Adipocyte (in vitro differentiated cells): ENCODE measurements at places on chromosomes 1 and 21.

- DNase-seq = no peak
Observed at GRCh38 chr1:113557187-113557586, 166.9 kb downstream of the MAGI3 start.

GRCh38 chr21:42107881-42108553 lies 36.9 kb downstream of the UMODL1 start:
- peak; percentile 75 for DNase-seq

GRCh38 chr1:230210981-230211336 lies 143.9 kb downstream of the GALNT2 start:
- DNase-seq = no peak

DNA sequence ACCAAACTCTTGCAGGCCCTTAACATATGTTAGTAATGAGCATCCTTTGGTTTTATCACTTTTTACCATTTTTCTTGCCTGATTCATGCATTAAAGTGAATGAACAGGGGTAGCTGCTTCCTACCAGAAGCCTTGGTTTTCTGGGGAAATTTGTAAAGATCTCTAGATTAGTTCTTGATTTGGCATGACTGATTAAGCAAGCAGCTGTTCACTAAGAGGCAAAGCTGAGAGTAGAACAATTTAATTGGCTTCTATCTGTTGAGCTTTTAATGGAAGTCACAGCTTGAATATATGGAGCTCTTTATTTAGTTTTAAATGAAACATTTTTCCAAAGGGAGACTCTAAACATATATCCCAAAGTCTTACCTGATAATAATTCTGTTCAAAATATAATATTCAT lies 23.6 kb downstream of the TLCD4 start:
- no peak for DNase-seq

GRCh38 chr1:208923456-208923855 lies 660.1 kb upstream of the CAMK1G start:
- no peak for DNase-seq

- DNase-seq = peak; percentile 35
Observed at GRCh38 chr1:187409341-187409740, 580.6 kb downstream of the PLA2G4A start.

DNA sequence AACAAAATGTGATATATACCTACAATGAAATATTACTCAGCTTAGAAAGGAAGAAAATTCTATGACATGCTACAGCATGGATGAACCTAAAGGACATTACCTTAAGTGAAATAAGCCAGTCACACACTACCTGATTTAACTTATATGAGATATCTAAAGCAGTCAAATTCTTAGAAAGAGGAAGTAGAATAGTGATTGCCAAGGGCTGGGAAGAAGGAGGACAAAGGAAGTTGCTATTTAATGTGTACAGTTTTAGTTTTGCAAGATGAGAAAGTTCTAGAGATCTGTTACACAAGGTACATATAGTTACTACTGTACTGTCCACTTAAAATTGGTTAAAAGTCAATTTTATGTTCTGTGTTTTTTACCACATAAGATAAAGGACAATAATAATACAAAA lies 87.5 kb upstream of the KCTD3 start:
- no peak for DNase-seq

- no peak for DNase-seq
Observed at GRCh38 chr21:46229133-46229922, 754 bp upstream of the LSS start.

DNA sequence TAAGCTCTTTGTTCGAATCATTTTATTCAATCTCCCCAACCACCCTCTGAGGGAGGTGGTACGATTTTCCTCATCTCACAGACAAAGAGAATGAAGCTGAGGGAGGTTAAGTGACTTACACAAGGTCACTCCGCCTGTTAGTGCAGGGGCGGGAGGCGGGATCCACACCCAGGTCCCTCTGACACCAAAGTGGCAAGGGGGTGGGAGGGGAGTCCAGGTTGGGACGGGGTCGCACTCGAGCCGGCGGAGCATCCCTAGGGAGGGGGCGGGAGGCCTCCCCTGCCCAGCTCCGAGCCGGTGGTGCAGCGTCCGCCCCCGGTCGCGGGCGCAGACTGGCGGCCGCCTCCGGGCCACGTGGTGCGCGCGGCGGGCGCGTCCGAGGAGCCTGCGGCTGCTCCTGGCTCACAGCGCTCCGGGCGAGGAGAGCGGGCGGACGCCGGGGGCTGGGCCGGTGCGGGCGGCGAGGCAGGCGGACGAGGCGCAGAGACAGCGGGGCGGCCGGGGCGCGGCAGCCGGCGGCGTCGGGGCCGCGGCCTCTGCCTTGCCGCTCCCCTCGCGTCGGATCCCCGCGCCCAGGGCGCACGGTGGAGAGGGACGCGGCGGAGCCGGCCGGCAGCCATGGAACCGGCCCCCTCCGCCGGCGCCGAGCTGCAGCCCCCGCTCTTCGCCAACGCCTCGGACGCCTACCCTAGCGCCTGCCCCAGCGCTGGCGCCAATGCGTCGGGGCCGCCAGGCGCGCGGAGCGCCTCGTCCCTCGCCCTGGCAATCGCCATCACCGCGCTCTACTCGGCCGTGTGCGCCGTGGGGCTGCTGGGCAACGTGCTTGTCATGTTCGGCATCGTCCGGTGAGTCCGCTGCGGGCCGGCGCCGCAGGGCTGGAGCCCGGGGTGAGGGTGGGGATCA lies at the start of gene OPRD1:
TSS of gene OPRD1 (plus strand) at position 405 of the 903 bp plus-strand sequence. CDS start at position 619, 214 bp downstream.
- DNase-seq = peak; percentile 14

DNA sequence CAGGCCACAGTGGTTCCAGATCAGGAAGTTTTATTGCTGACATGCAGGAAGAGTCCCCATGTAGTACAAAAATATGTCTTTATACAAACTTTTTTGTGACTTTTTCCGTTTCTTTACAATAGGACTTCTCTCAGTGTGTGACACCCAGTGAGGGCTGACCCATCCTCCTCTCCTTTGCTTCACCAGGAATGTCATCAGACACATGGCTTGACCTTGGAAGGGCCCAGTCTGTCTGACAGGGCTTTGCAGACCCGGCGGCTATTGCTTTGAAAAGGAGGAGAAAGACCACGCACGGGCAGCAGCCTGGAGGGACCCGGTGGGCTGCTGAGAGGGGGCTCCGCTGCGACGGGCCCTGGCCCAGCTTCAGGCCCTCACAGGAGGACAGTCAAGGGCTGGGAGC lies 16.2 kb upstream of the EVA1B start:
- no peak for DNase-seq

- peak; percentile 29 for DNase-seq
Observed at GRCh38 chr1:17826165-17826488, 71.0 kb downstream of the ACTL8 start.

GRCh38 chr1:153386500-153386901 lies 4.4 kb downstream of the S100A8 start:
- DNase-seq = no peak

- DNase-seq = peak; percentile 79
Observed at GRCh38 chr1:54850737-54851136, 36.3 kb downstream of the DHCR24 start.

- no peak for DNase-seq
Observed at GRCh38 chr1:63010913-63011660, 227.2 kb downstream of the ATG4C start.

DNA sequence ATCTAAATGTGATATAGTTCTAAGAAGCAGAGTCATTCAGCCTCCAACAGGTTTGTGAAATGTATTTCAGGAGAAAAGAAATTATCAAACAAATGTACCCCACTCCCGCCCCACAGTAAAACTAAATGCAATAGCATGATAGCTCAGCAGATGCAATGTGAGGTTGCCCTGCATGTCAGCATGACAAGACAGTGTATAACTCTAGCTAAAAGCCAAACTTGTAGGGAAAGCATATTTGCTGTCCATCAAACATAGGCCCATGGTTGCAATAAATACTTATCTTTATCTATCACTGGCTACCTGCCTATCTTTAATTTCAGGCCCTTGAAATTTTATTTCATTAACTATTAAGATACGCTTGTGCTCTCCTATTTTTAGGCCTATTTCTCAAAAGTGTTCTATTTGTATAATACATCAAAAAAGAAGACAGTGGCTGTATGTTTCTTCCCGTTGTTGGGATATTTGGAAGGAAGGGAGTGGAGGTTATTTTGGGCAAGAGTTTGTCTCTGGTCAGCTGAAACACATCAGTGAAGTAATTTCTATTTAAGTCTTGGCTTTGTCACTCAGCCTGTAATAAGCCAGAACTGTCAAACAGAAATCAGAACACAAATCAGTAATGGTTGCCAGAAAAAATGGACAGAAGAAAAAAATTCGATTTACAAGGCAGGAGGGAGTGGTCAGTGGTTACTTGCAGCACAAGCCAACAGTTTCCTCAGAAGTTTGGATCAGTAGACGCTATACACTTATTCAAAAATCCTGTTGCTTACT lies 307.4 kb upstream of the ADGRL2 start:
- DNase-seq = peak; percentile 24

DNA sequence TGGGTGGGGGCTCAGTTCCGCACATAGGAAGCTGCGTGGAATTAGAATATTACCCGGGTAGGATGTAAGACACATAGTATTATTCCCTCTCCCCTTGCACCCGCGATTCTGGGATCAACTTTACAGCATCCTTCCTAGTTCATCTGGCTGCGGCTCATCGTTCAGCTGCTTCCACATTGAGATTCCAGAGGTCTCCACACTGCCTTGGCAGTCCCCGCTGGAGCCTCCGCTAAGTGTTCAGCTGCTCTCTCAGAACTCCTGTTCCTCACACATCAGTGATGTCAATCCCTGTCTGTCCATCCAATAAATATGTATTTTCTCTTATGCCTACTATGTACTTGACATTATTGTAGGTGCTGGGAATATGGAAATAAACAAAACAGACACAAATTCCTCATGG lies 135.6 kb upstream of the SYT6 start:
- no peak for DNase-seq

DNA sequence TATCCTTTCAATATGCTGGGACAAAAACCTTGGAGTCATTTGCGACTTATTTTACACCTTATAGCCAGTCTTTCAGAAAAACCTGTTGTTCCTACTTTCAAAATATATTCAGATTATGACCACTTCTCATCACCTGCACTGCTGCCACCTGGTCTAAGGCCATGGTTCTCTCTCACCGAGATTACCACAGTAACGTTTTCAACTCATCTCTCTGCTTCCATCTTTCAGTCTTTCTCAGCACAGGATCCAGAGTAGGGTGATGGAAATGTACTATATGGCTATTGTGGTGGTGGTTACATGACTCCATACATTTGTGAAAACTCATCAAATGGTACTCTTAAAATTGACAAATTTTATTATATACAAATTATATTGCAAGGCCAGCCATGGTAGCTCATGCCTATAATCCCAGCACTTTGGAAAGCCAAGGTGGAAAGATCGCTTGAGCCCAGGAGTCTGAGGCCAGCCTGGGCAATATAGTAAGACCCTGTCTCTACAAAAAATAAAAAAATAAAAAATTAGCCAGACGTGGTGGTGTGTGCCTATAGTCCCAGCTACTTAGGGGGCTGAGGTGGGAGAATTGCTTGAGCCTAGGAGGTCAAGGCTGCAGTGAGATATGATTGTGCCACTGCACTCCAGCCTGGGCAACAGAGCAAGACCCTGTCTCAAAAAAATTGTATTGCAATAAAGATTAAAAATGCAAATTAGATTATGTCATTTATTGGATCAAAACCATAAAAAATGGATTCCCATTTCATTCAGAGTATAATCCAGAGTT lies 120.9 kb upstream of the PPP2R5A start:
- DNase-seq = no peak

- peak; percentile 27 for DNase-seq
Observed at GRCh38 chr1:180975551-180975950, 47.1 kb downstream of the STX6 start.

- DNase-seq = peak; percentile 49
Observed at GRCh38 chr1:182351790-182352364, 39.7 kb downstream of the GLUL start.

GRCh38 chr1:113809670-113810602 lies 2.3 kb downstream of the RSBN1 start:
- DNase-seq = peak; percentile 47

- DNase-seq = no peak
Observed at GRCh38 chr21:37264808-37265207, 2.3 kb downstream of the VPS26C start.

- peak; percentile 79 for DNase-seq
Observed at GRCh38 chr1:147389532-147390184, 147.2 kb downstream of the CHD1L start.

DNA sequence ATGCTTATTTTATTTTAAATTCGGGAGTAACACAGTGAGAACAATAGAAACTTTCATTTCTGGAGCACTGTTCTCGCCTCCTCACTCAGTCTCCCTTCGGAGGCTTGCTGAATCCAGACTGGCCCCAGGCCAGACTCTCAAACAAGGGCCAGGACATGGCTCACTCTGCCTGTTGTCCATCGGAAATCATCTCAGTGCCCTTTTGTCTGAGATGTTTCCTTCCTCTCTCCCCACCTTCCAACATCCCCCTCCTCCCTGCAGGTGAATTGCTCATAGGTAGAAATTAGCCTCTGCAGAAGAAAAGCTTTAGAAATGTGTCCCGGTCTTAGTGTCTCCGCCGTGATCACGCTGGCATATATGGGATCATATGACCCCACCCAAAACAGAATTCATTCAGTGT lies 55.2 kb downstream of the ERG start:
- no peak for DNase-seq

DNA sequence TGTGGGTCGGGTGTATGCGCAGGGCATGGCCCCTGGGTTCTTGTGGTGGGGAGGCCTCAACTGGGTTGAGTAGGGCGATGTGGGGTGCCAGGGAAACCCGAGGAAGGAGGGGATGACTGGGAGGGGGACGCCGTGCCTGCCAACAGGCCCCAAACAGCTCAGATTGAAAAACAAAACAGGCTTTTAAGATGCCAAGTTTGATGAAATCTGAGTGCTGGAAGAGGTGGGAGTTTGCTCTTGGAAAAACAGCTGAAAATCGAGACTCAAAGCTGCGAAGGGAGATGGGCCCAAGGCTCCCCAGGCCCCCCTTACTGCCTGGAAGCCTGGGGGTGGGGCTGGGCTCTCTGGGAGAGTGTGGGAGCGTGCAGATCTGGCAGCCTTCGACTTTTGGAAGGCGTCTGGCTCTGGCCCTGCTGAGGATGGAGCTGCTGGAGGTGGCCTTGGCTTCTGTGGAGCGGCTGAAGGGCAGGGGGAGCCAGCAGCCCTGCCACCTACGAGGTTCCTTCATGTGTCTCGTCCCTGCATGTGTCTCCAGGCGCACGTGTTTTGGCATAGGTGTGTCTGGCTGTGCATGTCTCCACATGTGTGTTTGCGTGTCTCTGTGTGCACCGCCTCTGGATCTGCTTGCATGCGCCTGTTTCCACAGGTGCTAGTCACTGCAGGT lies 33.3 kb downstream of the PTPRF start:
- no peak for DNase-seq

DNA sequence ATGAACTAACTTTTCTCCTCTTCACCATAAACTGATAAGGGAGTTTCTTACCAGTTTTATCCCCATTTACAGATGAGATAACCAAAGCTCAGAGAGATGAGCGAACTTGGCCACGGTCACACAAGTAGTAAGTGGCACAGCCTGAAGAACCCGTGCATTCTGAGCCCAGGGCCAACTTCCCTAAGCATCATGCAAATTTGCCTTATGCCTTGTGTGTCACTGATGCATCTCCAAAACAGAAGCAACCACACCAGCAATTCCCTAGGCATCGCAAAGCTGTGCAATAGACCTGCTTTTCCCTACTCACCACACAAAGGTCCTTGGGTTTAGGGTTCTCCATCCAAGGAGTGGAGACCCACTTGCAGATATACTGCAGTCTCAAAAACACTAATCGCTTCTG lies 304.5 kb upstream of the KAZN start:
- DNase-seq = no peak
